ENCODE measurements at places on chromosomes 5 and 9. TPM values are rescaled to one million over a fixed set of nuclear protein-coding genes. Genes with fewer than 3 reads are reported as not detected.

DNA sequence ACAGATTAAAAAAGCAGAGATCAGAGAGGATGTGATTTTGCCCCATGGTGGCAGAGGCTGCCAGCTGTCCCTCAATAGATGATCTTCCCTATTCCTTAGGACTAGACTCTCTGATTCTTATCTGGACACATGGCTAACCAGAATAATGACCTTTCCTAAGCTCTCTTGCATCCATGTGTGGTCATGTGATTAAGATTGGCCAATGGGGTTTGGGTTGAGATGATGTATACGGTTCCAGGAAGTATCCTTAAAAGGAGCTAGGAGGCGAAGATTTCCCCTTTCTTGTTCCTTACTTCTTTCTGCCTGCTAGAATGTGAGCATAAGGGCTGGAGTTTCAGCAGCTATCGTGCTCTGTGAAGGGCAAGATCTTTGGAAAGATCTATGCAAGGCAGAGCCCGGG, 39.8 kb downstream of the FOXI1 start:
- no peak for DNase-seq

DNA sequence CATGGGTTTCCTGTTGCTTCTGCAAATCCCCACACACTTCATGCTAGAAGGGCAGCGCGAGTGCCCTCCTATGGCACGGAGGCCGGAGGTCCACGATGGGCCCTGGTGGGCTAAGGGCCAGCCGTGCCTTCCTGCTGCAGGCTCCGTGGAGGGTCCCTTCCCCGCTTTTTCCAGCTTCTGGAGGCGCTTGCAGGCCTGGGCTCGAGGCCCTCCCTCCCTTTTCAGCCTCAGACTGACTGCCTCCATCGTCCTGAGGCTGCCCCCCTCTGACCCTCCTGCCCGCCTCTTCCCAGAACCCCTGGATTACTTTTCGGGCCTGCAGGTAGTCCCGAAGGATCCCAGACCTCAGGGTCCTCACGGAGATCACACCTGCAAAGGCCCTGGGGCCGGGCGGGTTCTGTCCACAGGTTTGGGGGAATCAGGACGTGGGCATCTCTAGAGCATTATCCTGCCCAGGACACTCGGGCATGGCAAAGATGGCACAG, 3.2 kb upstream of the TERT start:
- no peak for DNase-seq

Gene CMBL
- total RNA-seq, result 3.9 TPM

DNA sequence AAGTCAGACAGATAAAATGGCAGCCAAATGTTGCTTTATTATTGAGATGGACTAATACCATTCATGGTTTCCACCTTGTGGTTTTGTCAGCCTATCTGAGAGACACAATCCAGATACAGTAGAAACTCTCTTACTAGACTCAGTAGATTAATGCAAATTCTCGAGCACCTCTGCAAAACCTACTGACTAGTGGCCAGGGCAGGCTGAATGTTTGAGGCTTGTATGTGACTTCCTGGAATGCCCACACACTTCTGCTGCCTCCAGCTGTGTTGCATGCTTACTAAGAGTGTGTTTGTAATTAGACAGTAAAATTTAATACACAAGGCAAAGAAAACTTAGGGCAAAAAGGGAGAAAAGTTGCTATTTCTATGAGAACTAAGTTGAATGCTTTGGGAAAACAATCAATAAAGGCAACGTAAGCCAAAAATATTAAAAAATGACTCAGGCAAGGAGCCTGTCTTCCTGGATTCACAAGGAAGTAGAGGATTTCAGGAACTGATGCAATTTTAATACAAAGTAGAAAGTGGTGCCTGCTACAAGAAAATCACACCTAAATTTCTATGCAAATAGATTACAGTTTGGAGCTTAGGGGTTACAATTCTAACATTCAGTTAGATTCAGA, 30.2 kb upstream of the CCNG1 start:
- DNase-seq, result no peak

- DNase-seq, result no peak
Measured at GRCh38 chr5:142618130-142618523, 67.8 kb downstream of the FGF1 start.

DNA sequence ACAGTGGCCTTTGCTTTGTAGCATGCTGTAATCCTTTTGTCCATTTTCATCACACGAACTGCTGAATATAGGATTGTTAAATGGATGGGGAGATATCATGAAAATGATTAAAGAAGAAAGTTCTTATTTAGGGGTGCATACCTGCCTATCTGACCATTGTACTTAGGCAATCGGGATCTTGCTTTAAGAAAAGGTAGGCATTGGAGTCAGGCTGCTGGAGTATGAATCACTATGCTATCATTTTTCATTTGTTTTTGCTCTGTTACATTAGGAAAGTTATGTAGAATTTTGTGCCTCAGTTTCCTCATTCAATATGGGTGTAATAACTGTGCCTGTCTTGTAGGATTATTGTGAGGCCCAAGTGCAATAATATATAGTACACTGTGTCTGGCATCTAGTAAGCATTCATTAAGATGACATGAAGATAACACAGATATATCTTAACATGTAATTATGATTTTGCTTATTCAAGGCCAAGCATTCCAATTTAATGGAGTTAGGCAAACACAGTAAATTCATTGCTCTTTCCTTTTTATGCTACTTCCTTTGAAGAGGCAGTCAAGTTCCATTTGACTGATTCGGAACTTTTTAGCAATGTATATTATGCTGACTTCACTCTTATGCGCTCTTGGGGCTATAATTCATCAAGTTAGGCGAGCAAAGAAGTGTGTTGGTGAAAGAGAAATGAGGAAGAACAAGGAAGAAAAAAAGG, 109.9 kb upstream of the CDKN2B start:
- no peak for DNase-seq

DNA sequence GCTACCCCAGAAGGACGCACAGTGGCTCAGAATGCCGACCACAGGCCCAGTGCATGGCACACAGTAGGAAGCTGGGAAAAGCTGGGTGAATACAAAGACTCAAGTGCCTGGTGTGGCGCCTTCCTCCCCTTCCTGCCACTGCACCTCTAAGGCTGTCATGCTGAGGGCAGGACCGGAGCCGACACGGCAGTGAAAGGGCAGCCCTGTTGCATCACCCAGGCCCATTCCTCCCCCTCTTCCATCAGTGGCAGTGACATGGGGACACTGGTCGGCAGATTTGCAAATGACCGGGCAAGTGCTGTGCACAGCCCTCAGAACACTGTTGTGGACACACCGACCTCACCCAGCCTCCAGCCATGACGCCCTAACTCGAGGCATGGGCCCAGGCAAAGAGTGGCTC, 84.0 kb downstream of the STK10 start:
- no peak for DNase-seq

GRCh38 chr5:133934822-133935666, 33.4 kb downstream of the C5orf15 start:
- DNase-seq, result no peak

- DNase-seq, result no peak
Measured at GRCh38 chr5:83285661-83286398, 185.7 kb upstream of the VCAN start.

- DNase-seq, result no peak
Measured at GRCh38 chr5:28156981-28157380, 1118.6 kb upstream of the CDH9 start.

Gene NR4A3
- 8.7 TPM for total RNA-seq

Gene PCDHB4
- 4.7 TPM for total RNA-seq

DNA sequence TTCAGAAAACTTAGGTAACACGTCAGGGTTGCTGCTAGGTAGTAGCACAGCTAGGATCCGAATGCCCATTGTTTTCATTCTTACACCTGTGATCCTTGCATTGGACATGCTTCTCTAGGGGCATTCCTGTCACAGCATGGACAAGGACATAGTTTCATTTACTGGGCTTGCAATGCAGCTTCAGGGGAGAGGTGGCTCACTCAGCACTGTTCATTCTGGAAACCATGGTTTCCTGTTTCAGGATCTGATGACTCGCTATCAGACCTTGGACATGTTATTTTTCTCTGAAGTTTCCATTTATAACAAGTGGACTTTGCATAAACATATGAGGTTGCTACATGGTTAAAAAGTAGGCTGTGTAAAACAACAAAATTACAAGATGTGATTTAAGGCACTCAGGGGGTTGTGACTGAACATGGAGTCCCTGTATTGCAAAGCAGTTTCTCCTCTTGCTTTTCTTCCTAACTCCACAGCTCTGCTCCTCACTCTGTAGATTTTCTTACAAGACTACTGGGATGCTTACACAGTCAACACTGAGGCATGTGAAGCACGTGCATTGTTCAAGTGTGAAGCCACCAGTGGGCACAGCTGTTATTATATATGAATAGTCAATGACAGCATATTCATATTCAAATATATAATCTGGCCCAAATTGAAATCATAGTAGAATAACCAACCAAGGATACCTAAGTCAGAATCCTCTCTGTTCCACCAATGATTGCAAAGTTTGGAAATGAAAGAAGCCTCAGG, 66.1 kb upstream of the STK32A start:
- no peak for DNase-seq

Gene HMCN2
- not detected for total RNA-seq

Gene REEP2
- 71.0 TPM for total RNA-seq
